Cerebellar nuclear complex (tissue), 1 donor: ENCODE measurements at places on chromosomes 11 and 22.

- no peak for DNase-seq
These were observed 135.9 kb downstream of the DBX1 start for GRCh38 chr11:20024172-20024935.

DNA sequence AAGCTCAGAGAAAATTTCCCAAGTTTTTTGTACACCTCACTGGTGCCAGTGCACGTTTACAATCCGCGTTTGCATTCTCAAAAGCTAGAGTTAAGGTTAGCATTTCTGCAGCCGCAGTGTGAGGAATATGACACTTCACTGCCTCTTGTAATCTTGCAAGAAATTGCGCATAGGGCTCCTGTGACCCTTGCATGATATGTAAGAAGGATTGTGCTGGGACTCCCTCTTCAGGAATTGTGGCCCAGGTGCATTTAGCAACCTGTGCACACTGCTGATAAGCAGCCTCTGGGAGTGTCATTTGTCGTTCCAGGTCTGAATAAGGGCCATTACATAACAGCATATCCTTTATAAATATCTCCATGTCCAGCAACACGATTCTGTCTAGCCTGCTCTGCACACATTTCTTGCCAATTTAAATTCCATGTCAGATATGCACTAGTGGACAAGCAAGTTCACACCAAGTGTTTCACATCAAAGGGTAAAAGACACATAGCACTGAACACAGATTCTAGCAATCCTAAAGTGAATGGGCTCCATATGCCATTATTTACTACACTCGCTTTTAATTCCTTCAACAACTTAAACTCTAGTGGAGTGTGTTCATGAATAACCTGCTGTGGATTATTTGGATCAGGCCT is 69.2 kb upstream of the INCENP start:
- DNase-seq = no peak

DNA sequence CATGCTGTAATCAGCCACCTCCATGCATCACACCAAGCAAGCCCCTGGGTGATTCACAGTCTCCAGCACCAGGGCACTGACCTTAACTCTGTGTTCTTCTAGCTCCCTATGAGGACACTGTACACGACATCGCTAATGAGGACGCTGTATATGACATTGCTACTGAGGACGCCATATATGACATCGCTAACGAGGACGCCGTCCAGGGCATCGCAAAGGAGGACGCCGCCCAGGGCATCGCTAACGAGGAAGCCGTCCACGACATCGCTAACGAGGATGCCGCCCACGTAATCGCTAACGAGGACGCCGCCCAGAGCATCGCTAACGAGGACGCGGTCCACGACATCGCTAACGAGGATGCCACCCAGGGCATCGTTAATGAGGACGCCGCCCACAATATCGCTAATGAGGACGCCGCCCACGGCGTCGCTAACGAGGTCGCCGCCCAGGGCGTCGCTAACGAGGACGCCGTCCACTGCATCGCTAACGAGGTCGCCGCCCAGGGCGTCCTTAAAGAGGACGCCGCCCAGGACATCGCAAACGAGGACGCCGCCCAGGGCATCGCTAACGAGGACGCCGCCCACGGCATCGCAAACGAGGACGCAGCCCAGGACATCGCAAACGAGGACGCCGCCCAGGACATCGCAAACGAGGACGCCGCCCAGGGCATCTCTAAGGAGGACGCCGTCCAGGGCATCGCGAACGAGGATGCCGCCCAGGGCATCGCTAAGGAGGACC is 34.5 kb upstream of the DGCR6L start:
- DNase-seq = no peak

DNA sequence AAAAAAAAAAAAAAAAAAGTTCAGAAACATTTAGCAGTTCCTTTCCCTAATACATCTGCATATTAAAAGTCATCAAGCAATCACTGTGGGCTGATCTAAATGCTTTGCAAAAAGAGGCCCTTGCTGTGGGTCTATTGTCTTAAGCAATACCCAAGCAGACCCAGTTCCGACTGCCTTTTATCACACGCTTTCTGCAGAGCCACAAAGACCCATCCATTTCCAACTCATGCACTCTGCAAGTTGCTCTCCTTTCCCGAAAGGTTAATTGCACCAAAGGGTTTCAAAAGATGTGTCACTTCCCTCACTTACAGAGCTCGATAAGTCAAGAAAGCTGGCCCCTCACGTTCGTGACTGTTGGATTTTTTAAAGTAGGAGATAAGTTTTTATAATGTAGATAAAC is 138.9 kb downstream of the MPPED1 start:
- no peak for DNase-seq

DNA sequence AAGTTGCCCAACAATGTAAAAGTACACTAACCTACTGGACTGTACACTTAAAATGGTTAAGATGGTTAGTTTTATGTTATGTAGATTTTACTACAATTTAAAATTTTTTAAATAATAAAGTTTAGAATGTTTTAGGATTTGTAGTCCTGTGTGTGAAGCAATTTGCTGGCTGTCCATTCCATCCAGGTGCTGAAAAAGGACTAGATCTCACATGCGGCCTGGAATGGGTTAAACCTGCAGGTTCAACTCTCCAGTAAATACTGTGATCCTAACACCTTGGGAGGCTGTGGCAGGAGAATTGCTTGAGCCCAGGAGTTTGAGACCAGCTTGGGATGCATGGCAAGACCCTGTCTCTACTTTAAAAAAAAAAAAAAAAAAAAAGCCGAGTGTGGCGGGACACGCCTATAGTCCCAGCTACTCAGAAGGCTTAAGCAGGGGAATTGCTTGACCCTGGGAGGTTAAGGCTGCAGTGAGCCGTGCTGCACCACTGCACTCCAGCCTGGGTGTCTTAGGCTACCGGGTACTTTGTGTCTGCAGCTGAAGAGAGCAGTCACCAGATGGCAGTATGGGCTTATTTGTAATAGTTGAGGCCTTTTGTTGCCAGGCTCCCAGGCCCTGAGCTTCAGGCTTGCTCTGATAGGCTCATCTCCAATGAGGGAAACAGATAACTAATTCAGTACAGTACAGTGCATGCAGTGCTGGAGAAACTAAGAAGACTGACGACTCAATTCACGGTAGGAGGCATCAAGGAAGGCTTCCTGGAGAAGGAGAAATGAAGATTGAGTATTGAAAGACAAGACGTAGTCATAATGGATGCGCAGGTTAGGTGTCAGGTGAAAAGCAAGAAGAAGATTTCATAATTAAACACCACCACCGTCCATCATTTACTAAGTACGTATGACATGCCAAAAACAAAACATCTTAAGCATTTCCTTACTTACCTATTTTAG is 64.7 kb upstream of the ASPHD2 start:
- DNase-seq = no peak

- DNase-seq = no peak
These were observed 22.8 kb upstream of the BAIAP2L2 start for GRCh38 chr22:38133331-38133730.

DNA sequence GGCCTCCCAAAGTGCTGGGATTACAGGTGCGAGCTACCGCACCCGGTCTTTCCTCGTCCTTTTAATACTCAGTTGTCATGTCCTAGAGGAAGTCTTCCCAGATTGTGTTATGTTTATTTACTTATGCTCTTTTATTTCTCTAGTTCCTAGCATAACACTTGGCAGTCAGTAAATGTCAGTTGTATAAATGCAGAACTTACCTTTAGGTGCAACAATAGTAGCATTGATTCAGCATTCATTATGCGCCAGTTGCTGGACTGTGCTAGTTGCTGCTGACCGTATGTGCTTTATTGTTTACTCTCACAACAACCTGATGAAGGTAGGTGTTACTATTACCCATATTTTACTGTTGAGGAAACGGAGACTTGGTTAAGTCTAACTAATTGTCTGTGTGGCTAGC is 20.8 kb downstream of the QSER1 start:
- DNase-seq = no peak

GRCh38 chr22:26853495-26853894 is 196.1 kb downstream of the MIAT start:
- no peak for DNase-seq

GRCh38 chr22:46577368-46578249 is 40.2 kb upstream of the CELSR1 start:
- DNase-seq = no peak

- no peak for DNase-seq
These were observed 44.7 kb downstream of the AP2A2 start for GRCh38 chr11:970319-970871.

DNA sequence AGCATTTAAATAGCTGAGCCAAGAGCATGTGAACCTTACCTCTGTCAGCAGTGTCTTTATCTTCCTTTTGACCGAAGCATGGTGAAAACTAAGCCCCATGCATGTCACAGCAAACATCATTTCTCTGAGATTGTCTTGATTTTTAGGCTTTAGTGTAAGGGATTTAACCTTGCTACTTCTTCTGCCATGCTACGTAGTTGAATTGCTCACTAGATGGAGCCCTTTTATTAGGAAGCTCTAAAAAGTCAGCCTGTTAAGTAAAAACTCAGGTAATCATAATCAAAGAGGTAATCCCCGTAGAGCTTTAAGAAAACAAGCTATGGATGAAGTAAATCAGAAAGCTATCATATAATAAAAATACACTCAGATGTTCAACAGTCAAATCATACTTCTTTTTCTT is 149.5 kb downstream of the PGR start:
- DNase-seq = no peak

- no peak for DNase-seq
These were observed 27.7 kb downstream of the DNAJC24 start for GRCh38 chr11:31397239-31397834.

GRCh38 chr22:36292823-36293530 is 40.0 kb downstream of the APOL1 start:
- DNase-seq = no peak

- DNase-seq = no peak
These were observed 48.3 kb upstream of the BIRC3 start for GRCh38 chr11:102268985-102269470.

- no peak for DNase-seq
These were observed 12.2 kb downstream of the PHLDA2 start for GRCh38 chr11:2916892-2917645.

- DNase-seq = no peak
These were observed 155.6 kb upstream of the NCAM1 start for GRCh38 chr11:112805658-112806057.

GRCh38 chr11:75792127-75792731 is 22.8 kb upstream of the UVRAG start:
- DNase-seq = no peak

GRCh38 chr11:110428956-110429730 is 605 bp upstream of the FDX1 start:
- no peak for DNase-seq

GRCh38 chr22:20107471-20107901 is 8.4 kb upstream of the RANBP1 start:
- peak; percentile 34 for DNase-seq
